ENCODE measurements at places on chromosomes 11 and 22. TPM values are rescaled to one million over a fixed set of nuclear protein-coding genes. Genes with fewer than 3 reads are reported as not detected.

EFEMP2 gene
- 98.0 TPM for polyA plus RNA-seq

DNA sequence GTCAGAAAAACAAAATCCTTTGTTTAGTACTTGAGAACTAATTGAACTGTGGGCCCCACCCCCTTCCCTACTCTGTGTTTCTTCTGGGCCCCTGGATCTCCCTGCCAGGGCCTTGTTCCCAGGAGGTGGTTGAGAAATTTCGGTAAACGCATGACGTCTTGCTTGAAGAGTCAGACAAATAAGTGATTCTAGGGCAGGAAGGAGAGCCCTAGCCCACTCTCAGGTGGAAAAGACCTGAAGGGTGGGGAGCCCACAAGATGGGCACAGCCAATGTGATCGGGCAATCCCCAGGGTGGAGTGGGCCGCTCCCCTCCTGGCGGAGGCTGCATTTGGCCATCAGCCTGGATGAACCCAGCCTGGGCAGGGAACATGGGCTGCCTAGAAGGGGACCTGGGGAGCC, 16.8 kb upstream of the P2RY2 start:
- DNase-seq = no peak

- DNase-seq = no peak
Measured at GRCh38 chr11:25065746-25066145, 568.9 kb downstream of the LUZP2 start.

- DNase-seq = no peak
Measured at GRCh38 chr11:134414766-134415765, 3.0 kb upstream of the B3GAT1 start.

GRCh38 chr11:100445231-100445735, 241.8 kb upstream of the ARHGAP42 start:
- DNase-seq = no peak

GRCh38 chr11:130830566-130830965, 85.7 kb downstream of the SNX19 start:
- DNase-seq = no peak

GRCh38 chr11:107017433-107018218, 650 bp downstream of the GUCY1A2 start:
- DNase-seq = no peak

SEPTIN3 gene
- 7.2 TPM for polyA plus RNA-seq

- DNase-seq = no peak
Measured at GRCh38 chr11:11441091-11441490, 88.0 kb upstream of the CSNK2A3 start.

DNA sequence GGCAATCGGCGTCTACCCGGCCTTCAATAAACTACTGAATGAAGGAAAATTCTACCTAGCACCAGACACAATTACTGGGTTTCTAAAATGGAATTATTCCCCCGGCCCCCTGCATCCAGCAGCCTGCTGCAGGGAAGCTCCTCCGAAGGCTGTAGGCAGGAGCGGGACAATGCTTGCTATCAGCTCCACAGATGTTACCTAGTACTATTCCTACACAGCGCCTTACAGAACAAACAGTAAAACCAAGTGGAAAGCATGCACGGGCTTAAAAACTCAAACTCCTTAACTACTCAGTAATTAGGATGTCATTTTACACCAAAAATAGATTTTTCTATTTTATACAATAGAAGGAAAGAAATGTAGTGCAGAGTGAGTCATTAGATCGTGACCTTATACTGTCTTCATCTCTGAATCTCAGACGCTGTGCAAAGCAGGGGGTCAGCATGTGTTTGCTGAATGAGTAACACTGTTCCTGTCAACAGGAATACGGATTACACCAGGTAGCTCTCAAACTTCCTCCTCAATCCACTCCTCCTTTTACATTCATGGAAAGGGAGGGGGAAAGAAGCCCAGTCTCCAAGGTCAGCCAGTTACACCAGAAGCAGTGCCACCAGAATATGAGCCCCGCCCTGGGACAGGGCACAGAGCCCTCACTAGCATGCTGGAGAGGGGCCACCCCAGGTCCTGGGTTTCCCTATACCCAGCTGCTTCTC, 74.9 kb downstream of the PACSIN2 start:
- no peak for DNase-seq

CBLIF gene
- polyA plus RNA-seq = not detected

DNA sequence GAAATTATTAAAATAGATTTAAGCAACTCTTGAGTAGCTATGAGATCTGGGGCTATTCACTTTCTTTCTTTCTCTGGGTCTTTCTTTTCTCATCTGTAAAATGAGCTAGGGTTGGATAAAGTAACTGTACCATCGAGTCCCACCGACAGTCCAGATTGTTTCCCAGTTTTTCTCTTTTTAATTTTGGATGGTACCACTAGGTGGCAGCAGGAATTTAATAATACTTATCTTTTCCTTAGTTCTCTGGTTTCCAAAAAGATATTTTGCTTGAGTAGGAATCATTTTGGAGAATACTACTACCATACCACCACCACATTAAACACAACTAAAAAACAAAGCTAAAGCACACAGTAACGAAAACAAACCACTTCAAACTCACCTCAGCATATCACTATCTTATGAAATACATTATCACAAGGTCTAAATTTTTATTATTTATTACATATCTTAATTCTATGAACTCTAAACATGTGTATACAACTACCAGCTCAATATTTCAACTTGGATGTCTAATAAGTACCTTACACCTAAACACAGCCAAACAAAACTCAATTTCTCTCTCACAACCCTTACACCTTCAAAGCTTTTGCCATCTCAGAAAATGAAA, 584.0 kb downstream of the KCNA4 start:
- no peak for DNase-seq

- no peak for DNase-seq
Measured at GRCh38 chr11:113405724-113406478, 18.3 kb downstream of the ANKK1 start.

IMMP1L gene
- polyA plus RNA-seq = 51.8 TPM

- no peak for DNase-seq
Measured at GRCh38 chr11:93464927-93465540, 78.2 kb downstream of the SMCO4 start.

DNA sequence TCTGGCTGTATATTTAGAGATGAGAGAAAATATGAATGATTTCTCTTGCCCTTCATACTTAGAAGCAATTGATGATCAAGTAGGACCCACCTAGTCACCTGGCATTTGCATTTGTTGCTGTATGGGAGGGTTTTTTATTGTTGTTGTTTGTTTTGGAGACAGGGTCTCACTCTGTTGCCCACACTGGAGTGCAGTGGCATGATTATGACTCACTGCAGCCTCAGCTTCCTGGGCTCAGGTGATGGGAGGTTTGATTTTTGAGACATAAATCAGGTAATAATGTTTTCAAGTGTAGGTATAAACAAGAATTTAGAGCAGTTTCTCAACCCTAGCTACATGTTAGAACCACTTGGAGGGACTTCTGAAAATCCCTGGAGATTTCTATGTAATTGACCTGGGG, 63.0 kb downstream of the TNRC6B start:
- DNase-seq = no peak

TRIM34 gene
- polyA plus RNA-seq = 11.4 TPM

- peak; percentile 30 for DNase-seq
Measured at GRCh38 chr11:29159552-29160465, 857.0 kb downstream of the KCNA4 start.

CLP1 gene
- 18.5 TPM for polyA plus RNA-seq

GRCh38 chr11:2825889-2826678, 59.5 kb downstream of the CDKN1C start:
- DNase-seq = no peak

- no peak for DNase-seq
Measured at GRCh38 chr11:59040607-59041006, 45.5 kb upstream of the GLYATL1B start.

- DNase-seq = peak; percentile 27
Measured at GRCh38 chr11:70467201-70468085, 69.1 kb downstream of the CTTN start.

C22orf15 gene
- 2.3 TPM for polyA plus RNA-seq

LARGE2 gene
- polyA plus RNA-seq = 15.6 TPM
